ENCODE measurements at places on chromosomes 13 and 19.

GRCh38 chr13:39144391-39144790 is 106.1 kb downstream of the NHLRC3 start:
- no peak for DNase-seq

- DNase-seq = peak; percentile 15
Observed at GRCh38 chr13:46183018-46183946, 1.3 kb upstream of the LCP1 start.

DNA sequence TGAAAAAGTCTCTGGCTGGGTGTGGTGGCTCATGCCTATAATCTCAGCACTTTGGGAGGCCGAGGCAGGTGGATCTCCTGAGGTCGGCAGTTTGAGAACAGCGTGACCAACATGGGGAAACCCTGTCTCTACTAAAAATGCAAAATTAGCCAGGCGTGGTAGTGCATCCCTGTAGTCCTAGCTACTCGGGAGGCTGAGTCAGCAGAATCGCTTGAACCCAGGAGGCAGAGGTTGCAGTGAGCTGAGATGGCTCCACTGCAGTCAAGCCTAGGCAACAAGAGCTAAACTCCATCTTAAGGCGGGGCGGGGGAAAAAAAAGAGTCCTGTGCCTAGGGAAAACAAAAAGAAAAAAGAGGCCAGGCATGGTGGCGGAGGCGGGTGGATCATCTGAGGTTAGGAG is 2.2 kb downstream of the ZNF43 start:
- DNase-seq = no peak

DNA sequence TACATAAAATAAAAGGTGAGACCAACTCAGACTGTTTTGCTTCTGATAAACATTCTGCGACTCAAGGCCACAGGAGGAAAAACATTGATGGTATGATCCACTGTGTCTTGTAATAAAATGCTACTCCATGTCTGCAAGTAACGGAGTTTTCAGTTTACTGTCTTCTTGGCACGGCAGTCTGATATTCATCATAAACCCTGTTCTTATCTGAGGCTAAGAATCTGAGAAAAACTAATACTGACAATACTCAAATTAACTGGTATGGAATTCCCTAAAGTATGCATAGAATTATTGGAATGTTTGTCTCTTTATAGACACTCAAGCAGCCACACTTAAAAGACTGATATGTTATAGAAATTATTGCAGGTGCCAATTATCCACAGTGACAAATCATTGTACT is 125.5 kb downstream of the TBC1D4 start:
- no peak for DNase-seq

GRCh38 chr13:33536601-33537000 is 251.0 kb upstream of the STARD13 start:
- DNase-seq = no peak

- DNase-seq = peak; percentile 94
Observed at GRCh38 chr19:35066691-35067563, 25.4 kb downstream of the HPN start.

GRCh38 chr13:95050800-95051615 is 250.2 kb downstream of the ABCC4 start:
- no peak for DNase-seq

DNA sequence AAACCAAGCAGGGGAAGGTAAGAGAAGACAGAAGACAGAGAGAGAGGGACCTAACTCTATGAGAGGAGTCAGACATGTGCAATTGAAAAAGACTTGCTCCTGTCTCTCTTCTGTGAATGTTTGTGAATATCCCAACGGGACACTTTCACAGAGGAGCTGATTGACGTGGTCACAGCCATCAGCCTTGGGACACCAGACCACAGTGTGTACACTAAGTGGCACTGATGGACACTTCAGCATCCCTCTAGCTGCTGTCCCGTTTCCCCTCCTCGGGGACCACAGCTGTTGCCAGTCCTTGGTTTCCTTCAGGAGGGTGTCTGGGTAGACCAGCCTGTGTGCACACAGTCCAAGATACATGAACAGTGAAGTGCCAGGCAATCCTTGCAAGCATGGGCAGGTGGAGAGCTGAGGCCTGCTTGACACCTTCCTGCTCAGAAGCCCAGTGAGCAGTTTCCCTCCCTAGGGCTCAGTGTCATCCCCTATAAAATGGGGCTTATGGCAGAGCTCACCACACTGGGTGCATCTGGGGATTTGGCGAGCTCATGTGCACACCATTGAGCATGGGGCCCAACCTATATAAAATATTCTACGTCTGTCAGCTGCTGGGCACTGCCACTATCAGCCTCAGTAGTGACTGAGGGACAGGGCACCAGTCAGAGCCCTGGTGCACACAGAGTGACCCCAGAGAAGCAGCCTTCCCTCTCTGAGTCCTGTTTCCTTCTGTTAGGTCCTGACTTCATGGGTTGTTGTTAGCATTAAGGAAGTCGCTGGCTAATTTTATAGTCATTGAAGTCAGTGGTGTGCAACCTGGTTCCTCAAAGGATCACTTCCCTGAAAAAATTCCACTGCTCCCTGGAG is 4.3 kb upstream of the USF2 start:
- no peak for DNase-seq

DNA sequence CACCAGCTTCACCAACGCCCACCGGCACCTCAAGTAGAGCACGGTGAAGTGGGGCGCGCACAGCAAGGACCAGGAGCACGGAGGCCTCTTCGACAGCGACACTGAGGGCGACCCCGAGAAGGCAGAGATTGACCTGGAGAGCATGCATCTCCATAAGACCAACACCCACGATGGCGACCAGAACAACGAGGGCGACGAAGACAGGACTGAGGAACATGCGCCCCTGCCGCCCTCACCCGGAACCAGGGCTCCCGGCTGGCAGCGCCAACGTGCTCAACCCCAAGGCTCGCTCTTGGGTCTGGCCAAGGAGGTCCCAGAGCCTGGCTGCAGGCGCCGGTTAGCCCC is 18.5 kb upstream of the RNF17 start:
- DNase-seq = no peak

- DNase-seq = no peak
Observed at GRCh38 chr13:84255226-84255797, 373.0 kb upstream of the SLITRK1 start.

- no peak for DNase-seq
Observed at GRCh38 chr19:32566246-32566830, 14.7 kb upstream of the PDCD5 start.

DNA sequence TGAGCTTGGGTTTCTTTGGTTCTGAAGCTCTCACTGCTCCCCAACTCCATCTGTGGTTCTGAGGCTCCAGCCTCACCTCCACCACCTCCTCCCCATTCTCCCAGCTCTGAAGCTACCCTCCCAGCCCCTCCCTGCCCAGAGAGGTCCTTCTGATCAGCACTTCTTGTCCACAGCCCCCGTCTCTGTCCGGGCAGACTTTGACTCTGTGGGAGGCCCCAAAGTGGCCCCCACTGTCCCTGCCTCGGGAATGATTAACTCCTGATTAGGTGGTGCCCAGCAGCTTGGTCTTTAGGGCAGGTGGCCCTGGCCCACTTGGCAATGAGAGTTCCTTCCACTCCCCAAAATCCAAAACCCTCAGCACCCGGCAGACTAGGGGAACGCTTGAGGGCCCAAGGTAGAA is 14.4 kb downstream of the EVI5L start:
- no peak for DNase-seq

DNA sequence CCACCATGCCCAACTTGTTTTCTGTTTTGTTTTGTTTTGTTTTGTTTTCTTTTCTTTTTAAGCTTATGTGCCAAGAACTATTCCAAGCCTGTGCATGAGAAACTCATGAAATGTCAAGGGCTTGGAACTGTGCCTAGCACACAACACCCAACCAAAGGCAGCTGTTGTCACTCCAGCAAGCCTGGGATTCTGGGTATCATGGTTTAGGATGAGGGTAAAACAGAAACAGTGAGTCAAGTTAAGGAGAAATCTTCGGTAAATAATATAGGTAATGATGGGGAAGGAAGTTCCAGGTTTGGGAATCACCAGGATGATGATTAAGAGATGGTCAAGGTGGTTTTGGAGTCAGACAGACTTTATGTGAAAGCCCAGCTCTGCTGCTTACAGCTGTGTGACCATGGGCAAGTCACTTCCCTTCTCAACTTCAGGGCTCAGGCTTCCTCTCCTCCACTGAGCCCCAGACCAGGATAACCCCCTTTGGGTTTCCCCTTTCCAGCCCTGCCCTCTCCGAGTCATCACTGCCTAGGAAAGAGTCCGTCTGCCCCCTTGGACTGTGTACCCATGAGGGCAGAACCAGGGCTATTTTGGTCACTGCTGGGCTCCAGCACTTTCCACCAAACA is 5.0 kb downstream of the PVR start:
- no peak for DNase-seq

GRCh38 chr19:55392820-55393761 is 7.4 kb downstream of the RPL28 start:
- DNase-seq = no peak

GRCh38 chr13:62747629-62748028 is 1332.0 kb upstream of the PCDH20 start:
- no peak for DNase-seq
